NCI-H146 (cell line): ENCODE measurements at places on chromosomes 12 and 14.

- no peak for DNase-seq
These were observed 31.1 kb upstream of the DHRS7 start for GRCh38 chr14:60196291-60196690.

GRCh38 chr12:31895449-31896150 lies 63.6 kb upstream of the RESF1 start:
- DNase-seq, result no peak

GRCh38 chr14:69652942-69653684 lies 41.7 kb downstream of the SUSD6 start:
- no peak for DNase-seq

- no peak for DNase-seq
These were observed 88.2 kb downstream of the TMX1 start for GRCh38 chr14:51328064-51328771.

DNA sequence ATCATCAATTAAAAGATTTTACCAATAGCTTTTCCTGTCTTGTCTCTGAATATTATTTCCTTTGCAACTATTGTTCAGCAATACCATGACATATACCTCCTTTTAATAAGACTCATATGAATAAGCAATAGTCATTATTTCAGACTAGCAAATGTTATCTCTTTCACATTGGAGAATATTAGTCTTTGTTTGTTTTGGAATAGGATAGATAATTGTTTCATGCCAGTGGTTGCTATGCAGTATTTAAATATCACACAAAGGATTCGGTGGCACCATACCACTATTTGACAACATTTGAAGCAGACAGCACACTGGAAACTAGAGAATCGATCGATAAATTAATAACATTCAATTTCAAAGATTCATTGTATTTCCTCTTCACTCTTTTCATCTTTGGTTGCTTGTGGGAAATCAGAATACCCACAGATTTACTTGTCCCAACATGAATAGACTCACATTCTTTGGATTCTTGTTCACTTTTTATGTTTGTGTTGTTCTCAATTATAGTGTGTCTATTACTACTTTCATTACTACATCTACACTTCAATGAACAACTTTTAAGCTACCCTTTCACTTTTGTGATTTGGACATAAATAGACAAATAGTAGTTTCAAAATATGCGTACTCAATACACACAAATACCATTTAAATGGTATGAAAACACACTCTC lies 42.7 kb upstream of the TBPL2 start:
- DNase-seq, result peak; percentile 31

DNA sequence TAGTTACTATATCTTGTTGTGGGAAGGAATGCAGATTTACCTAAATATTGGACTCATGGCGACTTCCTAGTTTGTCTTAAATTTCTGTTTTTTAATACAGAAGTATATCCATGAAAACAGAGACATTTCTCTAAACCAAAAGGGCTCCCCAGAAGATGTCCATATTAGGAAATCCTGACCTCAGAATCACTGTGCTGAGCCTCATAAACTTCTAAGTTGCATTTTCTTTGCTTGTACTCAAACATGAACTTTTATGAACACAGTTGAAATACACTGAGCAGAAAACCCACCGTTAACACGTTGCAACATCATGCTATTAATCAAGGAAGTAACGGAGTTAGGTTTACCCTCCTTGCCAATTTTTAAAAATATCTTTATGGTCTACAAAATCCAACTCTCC lies 42.9 kb upstream of the NR2C1 start:
- no peak for DNase-seq

GRCh38 chr12:130796985-130797686 lies 41.9 kb downstream of the STX2 start:
- no peak for DNase-seq

- DNase-seq, result no peak
These were observed 1.6 kb downstream of the DPF3 start for GRCh38 chr14:72892103-72892878.

- no peak for DNase-seq
These were observed 83.0 kb downstream of the SLC25A21 start for GRCh38 chr14:37089410-37089809.

GRCh38 chr14:69355607-69356281 lies 42.4 kb downstream of the ERH start:
- DNase-seq, result no peak

DNA sequence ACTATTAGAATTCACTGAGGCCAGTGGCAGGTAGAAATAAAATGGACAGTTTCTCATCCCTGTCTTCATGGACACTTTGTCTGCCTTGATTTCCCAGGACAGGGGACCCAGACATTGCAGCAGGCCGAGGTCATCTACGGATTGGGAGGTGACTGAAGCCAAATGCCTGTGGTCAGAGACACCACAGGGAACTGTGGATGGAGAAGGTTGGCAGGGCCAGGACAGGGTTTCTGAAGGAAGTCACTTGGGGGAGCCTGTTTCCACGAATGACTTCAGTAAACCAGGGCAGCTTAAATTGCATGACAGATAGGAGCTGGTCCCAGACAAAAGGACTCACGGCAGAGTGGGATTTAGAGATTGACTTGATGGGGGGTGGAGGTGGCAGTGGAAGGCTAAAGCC lies 224.9 kb downstream of the NTF3 start:
- no peak for DNase-seq

DNA sequence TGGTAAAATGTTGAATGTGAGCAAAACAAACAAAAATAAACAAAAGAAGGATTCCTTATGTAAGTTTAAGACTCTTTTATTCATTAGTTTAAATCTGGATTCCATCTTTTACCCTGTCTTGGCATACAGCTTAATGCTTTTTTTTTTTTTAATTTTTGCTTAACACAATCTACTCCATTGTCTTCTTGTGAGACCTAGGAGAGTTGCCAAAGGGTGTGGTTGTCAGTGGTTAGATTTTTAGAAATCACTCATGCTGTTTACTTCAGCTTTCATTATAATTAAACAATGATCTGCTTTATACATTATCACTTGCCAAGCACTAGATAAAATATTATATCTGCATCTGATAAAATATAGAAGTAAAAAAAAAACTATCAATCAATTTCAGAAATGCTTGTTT lies 77.7 kb upstream of the KITLG start:
- DNase-seq, result no peak

DNA sequence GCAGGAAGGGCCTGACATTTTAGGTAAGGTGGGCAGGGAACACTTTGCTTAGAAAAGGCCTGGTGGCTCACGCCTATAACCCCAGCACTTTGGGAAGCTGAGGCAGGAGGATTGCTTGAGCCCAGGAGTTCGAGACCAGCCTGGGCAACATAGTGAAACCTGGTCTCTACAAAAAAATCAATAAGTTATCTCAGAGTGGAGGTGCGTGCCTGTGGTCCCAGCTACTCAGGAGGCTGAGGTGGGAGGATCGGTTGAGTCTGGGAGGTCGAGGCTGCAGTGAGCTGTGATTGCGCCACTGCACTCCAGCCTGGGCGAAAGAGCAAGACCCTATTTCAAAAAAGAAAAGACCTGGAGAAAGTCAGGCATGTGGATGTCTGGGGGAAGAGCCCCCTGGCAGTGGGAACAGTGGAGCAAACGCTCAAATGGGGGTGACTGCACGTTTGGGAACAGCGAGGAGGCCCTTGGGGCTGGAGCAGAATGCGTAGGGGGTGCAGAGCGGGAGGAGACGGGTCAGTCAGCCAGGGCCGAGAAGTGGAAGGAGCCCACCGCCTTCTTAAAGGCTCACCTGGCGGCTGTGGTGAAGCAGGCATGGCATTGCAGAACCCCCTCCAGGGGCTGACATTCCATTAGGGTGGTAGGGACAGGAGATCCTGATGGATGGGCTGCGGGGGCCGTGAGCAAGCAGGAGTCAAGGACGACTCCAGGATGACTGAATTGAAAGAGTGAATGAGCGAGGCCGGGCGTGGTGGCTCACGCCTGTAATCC lies 6.2 kb upstream of the KIF26A start:
- DNase-seq, result no peak

DNA sequence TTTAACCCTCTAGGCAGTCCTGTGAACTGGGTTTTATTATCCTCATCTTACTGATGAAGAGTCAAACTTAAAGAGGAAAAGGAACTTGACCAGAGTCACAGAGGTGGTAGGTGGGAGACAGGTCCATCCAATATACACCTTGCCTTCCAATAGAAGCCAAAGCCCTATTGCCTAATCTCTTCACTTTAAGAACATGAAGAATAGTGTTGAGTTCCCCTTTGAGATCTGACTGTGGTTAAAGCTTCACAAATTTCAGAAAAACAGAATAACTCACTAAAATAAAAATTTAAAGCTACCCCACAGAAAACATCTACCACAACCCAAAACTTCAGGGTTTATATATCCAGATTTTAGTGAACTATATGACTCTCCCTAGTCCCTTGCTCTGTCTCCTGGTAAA lies 115.4 kb downstream of the ETV6 start:
- DNase-seq, result no peak

DNA sequence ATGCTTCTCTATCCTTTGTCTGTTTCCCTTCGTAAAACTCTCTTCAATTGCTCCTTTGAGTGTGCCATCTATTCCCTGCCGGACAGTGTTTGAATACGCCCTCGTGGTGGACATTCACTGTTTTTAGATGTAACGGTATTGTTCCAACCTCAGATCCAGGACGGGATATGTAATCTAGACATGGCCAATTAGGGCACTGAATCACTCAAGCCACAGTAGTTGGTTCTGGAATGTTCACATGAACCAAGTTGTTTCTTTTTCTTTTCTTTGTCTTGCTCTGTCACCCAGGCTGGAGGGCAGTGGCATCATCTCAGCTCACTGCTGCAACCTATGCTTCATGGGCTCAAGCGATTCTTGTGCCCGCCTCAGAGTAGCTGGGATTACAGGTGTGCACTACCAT lies 204.2 kb upstream of the PLXNC1 start:
- DNase-seq, result no peak

DNA sequence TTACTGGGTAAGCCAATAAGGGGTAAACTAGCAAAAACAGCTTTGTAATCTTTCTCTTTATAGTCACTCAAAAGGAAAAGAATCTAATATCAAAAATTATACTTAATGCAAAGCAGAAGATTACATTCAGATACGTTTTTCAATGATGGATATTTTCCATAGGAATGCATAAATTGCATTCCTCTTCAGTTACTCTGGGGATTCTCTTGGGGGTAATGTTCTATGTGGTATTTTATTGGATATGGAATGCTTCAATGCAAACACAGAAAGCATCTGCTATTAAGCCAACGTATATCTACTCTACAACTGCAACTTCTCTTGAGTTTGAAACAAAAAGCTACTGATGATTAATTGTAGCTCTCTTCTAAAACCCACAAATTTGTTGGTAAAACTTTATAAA lies 106.0 kb downstream of the SLC41A2 start:
- DNase-seq, result no peak
